ENCODE measurements at places on chromosomes 2 and 18.

DNA sequence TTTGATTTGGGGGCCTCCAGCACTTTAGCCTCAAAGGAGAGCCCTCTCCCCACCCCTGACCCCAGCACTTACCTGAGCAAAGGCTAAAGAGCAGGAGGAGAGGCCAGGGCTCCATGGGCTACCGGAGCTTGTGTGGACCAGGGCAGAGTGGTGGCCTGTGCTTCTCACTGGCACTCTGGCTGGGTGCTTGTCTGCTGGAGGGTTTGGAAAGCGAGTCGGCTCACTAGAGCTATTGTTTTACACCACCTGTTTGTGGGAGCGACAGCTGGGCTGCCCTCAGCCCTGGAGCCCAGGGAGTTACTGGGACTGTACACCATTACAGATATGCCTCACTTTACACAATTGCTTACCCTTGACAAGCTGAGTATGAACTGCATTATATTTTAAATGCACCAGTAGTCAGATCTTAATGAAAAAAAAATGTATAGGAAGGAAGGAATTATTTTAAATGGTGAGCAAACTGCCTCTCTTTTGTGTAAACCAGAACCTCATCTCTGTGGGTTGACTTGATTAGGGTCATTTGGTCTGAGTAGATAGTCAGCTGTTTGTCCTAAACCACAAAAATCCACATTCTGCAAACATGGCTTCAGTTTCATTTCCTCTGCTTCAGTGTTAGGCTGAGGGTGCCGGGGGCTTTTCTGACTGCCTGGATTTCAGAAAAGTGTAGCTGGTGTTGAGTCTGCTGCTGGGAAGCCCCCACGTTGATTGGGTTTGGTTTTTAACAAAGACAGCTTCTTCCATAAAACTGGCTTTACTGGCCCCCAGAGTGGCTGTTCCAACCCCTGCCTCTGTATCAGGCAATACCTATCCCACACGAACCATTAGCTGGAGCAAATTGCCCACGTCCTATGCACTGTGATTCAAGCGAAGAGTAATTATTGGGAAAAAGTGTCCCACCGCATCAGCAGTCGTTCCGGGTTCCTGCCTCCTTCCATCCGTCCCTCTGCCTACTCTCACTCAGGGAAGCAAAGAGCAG, at the start of gene CHRNA1:
CHRNA1 (minus strand) TSS at position 193 of the 976 bp plus-strand sequence; CDS start at position 115, 78 bp downstream.
- no peak for DNase-seq

DNA sequence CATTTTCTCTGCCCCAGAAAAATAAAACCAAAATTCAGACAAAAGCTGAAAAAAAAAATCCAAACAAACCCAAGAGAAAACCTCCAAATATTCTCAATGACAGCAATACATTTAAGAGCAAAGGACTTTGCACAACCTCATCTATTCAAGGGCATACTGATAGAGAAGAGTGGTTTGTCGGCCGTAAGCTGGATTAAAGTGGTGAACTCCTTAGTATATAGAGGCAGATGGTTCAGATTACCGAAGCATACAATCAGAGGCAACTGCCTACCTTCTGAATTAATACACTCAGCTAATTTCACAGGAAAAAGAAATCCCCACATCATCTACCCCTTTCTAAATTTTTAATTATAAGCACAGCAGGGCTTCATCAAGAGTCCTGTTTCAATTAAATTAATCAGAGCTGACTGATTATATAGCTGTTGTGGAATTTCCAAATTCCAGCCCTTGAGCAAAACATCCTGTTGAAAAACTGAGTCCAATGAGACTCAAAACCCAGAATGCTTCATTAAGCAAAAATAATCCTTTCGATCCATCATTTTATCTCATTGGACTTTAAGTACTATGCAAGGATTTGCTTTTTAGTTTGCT, at the start of gene CPLX4:
CPLX4 (minus strand) TSS at position 190 of the 591 bp plus-strand sequence; CDS start at position 3, 187 bp downstream.
- DNase-seq: no peak

DNA sequence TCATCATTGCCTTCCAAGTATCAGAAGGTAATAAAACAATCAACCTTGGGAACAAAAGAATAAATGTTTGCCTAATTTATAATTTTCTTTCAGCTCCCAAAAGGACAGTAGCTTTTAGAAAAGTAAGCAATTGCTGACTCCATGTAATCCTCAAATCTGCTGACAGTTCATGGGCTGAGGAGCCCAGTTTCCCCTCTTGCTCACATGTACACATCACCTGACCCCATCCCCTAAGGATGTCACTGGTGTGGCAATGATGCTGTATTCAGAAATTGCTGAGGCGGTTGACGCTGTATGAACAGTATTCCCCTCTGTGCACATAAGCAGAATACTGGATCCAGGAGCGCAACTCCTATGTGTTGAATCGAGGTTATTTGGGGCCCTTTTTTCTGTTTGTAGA, 56.1 kb upstream of the LYPD1 start:
- DNase-seq: no peak

DNA sequence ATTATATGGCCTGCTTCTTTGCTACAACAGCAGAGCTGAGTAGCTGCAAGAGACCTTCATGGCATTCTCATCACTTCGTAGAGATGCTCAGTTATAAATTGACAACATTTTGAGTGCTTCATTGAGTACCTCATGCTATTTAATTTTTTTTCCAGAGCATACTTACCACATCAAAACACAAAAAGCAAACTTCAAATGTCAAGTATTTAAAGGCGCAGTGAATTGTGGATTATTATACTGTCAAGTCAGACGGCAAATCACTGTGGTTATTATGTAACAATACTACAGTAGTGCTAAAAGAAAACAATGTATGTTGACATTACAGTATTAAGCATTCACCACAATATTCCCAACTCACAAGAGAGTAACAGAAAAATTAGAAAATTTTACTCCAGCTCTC, 12.5 kb downstream of the ZC3H8 start:
- no peak for DNase-seq

DNA sequence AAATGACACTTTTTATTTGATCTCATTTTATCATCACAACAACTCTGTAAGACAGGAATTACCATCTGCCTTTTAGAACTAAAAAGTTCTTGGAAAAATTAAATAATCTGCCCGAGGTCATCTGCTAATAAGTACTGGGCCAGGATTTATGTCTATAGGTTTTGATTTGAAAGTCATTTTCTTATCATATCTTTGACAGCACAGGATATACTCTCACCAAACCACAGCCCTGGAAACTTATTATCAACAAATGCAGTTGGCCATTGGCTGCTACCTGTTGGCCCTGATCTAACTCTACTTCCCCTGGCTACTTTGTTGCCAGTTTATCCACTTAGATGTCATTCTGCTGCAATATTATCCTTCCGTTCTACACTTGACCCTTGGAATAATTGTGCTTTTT, 354.6 kb downstream of the RAD51AP2 start:
- no peak for DNase-seq

DNA sequence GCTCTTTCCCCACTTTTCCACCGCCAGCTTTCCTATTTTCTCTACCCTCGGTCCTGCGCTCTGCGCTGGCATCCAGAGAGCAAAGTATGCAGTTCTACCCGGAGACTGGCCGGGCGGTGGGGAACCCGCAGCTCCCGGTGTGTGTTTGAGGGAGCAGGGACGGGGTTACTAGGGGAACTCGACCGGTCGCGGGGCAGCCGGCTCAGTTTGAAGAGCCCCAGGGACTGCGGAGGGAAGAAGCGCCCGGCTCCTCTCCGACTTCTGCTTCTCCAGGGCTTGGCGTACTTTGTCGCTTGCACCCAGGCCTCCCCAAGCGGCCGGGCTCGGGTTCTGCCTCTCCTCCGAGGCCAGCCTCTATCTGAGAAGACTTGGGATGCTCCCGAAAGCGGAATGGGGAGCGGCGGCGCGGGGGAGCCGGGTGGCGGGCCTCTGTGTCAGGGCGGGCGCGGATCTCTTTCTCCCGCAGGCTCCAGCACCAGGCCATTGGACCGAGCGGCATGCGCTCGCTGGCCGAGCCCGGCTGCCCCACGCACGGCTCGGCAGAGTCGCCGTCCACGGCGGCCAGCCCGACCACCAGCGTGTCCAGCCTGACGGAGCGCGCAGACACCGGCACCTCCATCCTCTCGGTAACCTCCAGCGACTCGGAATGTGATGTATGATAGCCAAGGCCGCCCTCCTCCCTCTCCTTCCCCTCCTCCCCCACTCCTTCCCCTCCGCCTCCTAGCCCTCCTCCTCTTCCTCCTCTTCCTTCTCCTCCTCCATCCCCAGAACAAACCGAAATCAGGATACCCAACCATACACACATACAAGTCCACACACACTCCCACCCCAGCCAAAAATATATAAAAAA, 2.8 kb downstream of the SIX3 start:
- DNase-seq: no peak

- no peak for DNase-seq
These were observed 56.2 kb upstream of the ATP8B1 start for GRCh38 chr18:57859314-57859713.

DNA sequence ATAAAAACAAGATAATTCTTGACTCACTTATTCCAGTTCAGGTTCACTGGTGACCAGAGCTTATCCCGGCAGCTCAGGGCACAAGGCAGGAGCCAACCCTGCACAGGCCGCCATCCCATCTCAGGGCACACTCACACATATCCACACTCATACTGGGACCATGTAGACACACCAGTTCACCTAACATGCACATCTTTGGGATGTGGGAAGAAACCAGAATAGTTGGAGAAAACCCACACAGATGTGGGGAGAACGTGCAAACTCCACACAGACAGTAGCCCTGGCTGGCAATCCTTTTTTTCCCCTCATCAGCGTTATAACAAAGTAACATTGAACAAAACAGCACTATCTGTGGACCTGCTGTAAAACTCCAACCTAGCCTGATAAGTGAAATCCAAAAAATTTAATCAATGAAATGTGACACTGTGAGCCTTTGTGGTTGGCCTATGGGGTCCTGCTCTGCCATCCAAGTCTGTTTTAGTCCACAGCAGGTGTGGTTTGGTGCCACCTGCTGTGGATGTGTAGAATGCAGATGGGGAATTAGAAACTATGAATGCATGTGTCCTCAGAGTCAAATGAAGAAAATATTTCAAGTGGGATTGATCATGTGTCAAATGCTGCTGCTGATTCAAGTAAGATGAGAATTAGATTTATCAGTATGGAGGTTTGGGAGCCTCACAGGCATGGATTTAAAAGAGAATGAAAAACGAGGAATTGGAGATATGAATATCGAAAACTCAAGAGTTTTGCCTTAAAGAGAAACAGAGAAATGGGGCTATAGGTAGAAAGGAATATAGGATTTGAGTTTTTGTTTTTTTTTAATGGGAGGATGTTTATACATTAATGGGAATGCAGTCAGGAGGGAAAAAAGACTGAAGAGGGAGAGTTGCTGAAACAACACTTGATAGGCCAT, 47.0 kb downstream of the UGP2 start:
- DNase-seq: peak; percentile 23

DNA sequence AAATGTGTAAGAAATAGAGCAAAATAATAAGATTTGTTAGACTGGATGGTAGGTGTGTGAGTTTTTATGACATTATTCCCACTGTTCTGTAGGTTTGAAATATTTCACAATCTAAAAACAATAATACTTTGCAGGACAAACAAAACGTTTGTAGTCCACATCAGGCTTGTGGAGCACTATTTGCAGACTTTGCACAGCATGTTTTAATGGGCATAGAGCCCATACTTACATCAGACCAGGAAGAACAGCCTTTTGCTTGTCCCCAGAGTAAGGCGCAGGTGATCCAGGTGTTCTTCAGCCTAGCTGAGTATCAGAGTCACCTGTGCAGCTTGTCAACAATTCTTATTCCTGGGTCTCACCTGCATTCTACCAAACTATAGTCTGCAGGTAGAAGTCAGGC, 9.1 kb upstream of the STK39 start:
- no peak for DNase-seq

GRCh38 chr2:186637497-186637800, 47.6 kb downstream of the ITGAV start:
- no peak for DNase-seq
